ENCODE measurements at places on chromosomes 13 and 19.
A peak's percentile ranks its signal among the peaks of the same experiment; 100 is the strongest.

GRCh38 chr13:53622456-53622855 is 593.8 kb downstream of the OLFM4 start:
- no peak for DNase-seq

DNA sequence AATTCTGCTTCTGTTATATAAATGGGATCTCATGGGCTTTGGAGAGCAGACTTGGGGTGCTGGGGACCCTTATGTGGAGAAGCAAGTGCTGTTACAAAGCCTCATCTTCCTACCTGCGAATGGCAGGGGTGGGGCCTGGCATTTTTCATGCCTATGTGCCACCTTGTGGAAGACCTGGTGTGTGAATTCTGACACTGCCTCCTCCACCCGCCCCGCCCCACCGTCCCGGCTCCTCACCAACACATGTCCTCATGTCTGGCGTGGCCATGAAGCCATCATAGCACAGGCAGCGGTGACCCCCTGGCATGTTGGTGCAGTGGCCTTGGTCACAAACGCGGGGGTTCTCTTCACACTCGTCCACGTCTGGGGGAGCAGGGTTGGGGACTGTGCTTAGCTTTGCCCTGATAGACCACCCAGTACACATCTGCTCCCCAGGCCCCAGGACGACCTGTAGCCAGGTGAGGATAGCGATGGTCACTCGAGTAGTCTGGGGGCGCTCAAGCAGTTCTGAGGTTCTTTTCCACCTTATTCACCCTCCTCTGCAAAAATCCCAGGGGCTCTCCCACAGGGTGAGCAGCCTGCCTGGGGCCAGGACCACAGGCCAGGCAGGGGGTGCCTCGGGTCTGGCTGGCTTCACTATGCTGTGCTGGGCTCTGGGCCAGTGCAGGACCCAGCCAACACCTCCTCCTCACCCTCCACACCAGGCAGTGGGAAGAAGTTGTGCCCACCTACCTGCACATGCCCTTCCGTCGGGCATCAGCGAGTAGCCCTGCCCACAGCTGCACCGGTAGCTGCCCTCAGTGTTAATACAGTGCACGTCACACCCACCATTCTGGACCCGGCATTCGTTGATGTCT is 32.7 kb downstream of the FBN3 start:
- DNase-seq: no peak

- no peak for DNase-seq
Observed at GRCh38 chr13:31803311-31803710, 64.0 kb downstream of the RXFP2 start.

GRCh38 chr19:35731353-35731752 is 10.9 kb downstream of the IGFLR1 start:
- no peak for DNase-seq

- DNase-seq: no peak
Observed at GRCh38 chr13:31775686-31776085, 36.4 kb downstream of the RXFP2 start.

- DNase-seq: no peak
Observed at GRCh38 chr19:49324801-49325576, at the start of gene SLC6A16. TSS of gene SLC6A16 (minus strand) at chr19:49325191. CDS start at chr19:49311347, 13,844 bp downstream.

- no peak for DNase-seq
Observed at GRCh38 chr19:41172297-41173164, 20.5 kb upstream of the CYP2S1 start.

DNA sequence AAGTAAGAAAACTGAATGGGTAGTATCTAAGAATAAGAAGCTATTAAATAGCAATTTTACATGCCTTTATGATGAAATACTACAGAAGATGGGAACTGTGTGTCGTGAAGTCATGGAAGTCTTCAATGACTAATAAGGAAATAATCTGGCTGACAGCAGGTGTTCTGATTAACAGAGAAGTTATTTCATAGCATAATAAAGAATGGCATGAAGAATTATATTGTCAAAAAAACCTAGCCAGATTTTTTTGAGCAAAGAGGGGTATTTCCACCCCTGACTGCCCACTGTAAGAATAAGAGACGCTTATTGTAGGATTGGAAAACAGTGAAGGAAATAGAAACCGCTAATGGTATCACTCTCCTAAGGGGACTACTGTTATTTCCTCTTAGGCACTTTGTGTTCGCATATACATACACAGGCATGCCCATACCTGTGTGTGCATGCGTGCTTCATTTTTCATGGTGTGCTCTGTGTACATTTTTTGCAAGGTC is 318.8 kb downstream of the SHISA2 start:
- peak; percentile 90 for DNase-seq

DNA sequence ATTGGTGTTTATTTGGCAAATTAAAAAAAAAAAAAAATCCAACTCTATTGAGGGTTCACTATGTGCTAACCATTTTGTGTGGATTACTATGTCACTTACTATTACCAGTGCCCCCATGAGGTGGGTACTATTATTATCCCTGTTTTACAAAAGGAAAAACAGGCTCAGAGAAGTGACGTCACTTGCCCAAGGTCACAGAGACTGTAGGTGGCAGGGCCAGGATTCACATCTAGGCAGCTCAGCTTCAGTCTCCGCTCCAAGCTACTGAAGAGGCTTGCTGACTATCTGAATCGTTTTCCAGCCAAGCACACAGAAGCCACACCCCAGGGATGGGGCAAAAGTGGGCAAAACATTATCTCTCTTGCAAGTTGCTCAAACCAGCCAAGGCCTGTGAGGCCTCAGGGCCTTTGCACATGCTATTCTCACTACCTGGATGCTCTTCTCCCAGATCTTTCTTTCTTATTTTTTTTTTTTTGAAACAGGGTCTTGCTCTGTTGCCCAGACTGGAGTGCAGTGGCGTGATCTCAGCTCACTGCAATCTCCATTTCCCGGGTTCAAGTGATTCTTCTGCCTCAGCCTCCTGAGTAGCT is 4.8 kb upstream of the ANGPTL8 start:
- DNase-seq: no peak

GRCh38 chr13:100333141-100333540 is 244.2 kb downstream of the PCCA start:
- no peak for DNase-seq

GRCh38 chr13:87827479-87827878 is 156.3 kb downstream of the SLITRK5 start:
- DNase-seq: peak; percentile 72

DNA sequence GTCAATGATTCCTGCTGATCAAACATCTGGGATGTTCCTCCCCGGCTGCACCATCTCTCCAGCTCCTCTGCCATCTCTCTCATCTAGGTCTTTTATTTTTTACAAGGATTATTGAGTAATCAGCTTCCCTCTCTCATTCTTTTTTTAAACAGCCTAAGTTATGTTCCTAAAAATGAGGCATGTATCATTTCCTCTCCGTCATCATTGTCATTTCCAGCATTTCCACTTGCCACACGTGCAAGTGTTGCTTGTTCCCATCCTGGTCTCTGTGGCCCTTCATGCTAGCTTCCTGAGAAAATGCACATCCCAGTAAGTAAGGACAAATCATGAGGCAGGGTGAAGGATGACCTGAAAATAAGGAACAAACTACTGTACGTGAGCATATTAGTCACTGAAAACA is 102.7 kb upstream of the POSTN start:
- no peak for DNase-seq

GRCh38 chr13:24851546-24851945 is 87.6 kb downstream of the RNF17 start:
- no peak for DNase-seq

DNA sequence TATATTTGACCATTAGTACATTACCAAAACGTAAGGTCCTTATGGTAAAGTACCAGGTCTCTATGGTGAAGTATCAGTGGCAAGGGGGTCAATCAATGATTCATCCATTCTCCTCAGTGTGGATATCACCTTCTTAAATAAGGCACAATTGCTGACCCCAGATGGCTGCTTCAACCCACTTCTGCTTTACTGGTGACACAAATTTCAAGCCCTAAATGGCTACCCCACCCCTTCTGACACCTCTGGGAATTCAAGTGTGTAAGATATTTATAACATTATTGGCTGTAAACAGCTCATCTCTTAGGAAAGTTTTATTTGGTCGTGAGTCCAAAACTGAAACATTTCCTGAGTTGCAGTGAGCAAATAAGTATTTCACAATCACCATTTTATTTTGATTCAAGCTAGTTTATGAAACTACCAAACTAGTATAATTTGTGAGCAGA is 7.9 kb upstream of the WBP4 start:
- no peak for DNase-seq

- no peak for DNase-seq
Observed at GRCh38 chr19:41912899-41913537, 15.2 kb downstream of the ERFL start.

GRCh38 chr19:45364696-45365095 is 5.7 kb downstream of the ERCC2 start:
- no peak for DNase-seq

DNA sequence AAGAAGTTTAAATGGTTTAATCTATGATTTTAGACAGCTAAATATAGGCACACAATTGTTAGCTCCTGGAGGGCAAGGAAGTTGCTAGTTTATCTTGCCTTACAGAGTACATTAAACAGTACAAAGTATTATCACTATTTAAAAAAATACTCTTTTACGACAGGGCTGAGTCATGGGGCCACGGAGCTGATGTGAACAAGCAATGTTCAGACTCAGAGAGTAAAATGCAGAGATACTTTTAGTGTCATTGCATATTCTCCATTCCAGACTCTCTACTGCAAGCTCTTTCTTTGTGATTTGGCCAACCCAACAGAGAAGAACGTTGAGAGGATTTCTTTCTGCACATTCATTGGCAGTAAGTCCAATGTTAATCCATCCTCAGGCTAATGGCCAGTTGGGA is 352.4 kb downstream of the SPRY2 start:
- no peak for DNase-seq

DNA sequence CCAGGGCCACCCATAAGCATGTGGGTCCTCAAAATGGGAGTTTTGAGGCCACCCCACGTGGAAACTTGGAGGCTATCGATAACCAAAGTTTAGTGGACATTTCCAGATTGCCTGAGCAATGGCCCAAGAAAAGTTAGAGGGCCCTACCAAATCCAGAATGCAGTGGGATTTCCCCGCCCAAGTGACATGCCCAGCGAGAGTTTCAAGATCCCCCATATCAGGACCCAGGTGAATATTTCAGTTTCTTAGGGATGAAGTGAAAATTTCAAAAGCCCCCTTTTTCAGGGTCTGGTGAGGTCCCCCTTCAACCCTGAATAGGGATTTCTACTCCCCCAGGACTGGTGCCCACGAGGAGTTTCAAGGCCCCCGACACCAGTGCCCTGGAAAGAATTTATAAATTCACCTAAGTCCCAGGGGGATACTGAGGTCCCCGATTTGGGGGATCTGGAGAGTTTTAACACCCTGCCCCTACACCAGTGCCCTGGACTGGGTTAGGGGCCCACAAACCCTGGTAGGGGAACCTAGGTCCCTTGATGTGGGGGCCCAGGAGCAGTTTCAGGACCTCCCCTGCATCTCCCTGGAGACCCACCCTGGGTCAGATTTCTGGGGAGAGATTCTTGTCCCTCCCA is 695 bp downstream of the BST2 start:
- DNase-seq: no peak

DNA sequence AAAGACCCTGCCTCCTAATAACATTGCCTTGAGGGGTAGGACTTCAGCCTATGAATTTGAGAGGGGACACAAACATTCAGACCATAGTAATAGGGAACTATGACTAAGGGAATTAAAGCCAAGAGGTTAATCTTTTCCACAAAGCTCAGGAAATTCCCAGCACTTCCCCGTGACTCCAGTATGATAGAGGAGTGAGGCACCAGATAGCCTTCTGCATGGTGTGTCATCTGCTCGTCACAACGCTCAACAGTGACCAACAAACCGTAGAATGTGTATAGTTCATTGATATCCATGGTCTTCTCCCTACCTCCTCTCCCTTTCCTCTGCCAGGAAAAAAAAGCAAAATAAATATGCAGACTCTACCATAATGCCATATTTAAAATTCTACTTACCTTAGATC is 64.4 kb downstream of the B3GLCT start:
- peak; percentile 48 for DNase-seq

DNA sequence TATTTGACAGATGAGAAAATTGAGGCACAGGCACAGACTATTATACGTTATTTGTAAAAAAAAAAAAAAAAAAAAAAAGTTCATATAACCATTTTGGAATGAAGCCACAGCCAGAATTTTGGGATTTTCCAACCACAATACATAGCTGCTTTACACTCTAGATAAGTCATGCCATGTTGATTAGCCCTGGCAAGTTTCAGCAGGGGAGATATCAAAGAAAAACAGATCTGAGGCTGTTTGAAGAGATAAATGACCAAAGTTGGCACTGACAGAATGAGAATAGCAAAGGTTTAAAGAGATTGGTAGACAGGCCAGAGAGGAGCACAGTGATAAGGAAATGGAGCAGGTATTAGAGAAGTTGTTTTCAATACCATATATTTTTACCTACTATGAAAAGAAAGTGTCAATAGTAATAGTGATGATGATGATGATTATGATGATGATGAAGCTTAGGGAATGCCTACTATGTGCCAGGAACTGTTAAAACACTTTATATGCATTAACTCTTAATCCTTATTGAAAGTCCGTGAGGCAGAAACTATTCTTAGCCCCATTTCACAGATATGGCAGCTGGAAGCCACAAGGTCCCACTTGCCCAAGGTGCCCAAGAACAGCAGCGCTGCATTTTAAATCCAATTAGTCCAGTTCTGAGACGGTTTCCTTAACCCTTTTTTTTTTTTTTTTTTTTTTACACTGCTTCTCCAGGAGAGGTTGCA is 105.5 kb downstream of the MBNL2 start:
- peak; percentile 80 for DNase-seq

GRCh38 chr19:44647144-44647543 is 3.4 kb downstream of the PVR start:
- no peak for DNase-seq

GRCh38 chr13:66996503-66996902 is 233.6 kb downstream of the PCDH9 start:
- no peak for DNase-seq

- peak; percentile 10 for DNase-seq
Observed at GRCh38 chr19:44202470-44202869, 9.9 kb upstream of the ZNF227 start.

DNA sequence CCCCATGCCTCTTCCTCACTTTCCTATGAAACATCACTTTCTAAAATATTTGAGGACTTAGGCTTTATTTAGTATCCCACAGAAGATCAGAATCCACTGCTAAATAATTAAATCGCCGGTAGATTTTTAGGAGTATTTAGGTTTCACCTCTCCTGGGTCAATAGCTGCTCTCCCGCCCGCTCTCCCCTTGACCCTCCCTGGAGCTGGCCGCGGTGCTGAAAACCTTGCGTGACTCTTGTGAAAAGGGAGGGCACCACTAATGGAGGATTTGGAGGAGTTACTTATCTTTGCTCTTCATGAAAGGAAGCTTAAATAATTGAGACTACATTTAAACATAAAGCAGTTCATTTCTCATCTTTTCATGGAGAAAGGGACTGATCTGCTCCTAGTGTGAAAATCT is 14.1 kb downstream of the POU4F1 start:
- peak; percentile 16 for DNase-seq

GRCh38 chr19:15303105-15303780 is 29.1 kb downstream of the BRD4 start:
- no peak for DNase-seq

- DNase-seq: no peak
Observed at GRCh38 chr13:40985381-40986100, 33.6 kb downstream of the ELF1 start.

DNA sequence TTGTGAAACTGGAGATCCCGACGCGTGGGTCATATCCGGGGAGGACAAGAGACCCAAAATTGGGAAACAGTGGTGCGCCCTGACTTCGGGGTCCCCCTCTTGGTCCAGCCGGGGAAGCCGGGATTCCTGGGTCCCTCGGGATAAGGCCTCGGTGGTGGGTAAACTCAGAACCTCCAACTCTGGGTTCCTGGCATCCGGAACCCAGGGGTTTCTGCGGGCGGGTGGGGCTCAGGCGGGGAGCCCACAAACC is 688 bp downstream of the ZFP36 start:
- DNase-seq: no peak

All from A172 (cell line).